ENCODE measurements at places on chromosomes 7 and 10.

- DNase-seq: no peak
Measured at GRCh38 chr10:132665946-132666704, 119.8 kb downstream of the NKX6-2 start.

- no peak for DNase-seq
Measured at GRCh38 chr7:88933285-88933684, 137.7 kb upstream of the TEX47 start.

DNA sequence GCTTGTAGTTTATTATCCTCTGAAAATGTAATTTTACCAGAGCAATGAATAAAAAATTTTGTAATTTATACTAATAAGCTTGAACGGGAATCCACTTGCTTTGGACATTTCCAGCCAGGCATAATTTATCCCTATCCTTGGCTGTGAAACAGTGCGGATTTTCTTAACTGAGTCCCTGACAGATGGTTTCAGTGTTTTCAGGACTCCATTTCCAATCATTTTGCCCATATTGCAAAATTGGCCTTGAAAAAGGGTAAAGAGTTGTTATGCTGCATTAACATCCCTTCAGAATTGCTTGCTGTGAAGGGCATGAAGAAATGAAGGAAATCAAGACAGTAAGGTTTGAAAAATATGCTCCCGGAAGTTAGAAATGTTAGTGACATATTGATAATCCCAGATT, 57.7 kb downstream of the NXPH1 start:
- peak; percentile 59 for DNase-seq

- no peak for DNase-seq
Measured at GRCh38 chr10:42630537-42631134, 7.7 kb downstream of the ZNF33B start.

DNA sequence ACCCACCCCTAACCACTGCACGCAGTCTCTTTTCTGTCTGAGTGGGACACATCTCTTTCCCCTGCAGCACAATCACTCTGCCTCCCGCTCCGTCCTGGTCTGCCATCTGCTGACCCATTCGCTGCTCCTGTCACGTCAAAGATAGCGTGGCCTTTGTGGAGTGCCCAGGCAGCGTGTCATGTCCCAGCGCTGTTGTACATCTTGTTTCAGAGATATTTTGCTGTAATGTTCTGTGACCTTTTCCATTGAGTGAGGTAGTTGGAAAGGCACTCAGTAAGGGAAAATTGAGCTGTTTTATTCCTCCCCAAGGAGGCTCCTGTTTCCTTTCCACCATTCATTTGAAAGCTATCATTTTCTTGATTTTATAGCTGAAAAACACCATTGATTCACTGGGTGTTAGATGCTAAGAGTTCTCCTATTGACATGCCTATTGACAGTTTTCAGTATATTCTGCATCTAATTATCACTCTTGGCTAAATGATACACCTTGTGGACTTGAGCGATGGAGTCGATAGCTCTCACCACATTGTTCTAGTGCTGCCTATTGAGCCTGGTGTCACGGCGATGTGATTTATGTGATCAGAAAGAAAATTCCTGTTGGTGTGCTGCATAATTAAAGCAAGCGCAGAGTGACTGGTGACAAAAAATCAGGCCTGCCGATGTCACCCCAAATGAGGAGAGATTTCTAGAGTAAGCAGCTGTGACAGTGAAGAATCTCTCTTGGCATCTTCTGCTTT, 372.6 kb downstream of the LRMDA start:
- peak; percentile 57 for DNase-seq

DNA sequence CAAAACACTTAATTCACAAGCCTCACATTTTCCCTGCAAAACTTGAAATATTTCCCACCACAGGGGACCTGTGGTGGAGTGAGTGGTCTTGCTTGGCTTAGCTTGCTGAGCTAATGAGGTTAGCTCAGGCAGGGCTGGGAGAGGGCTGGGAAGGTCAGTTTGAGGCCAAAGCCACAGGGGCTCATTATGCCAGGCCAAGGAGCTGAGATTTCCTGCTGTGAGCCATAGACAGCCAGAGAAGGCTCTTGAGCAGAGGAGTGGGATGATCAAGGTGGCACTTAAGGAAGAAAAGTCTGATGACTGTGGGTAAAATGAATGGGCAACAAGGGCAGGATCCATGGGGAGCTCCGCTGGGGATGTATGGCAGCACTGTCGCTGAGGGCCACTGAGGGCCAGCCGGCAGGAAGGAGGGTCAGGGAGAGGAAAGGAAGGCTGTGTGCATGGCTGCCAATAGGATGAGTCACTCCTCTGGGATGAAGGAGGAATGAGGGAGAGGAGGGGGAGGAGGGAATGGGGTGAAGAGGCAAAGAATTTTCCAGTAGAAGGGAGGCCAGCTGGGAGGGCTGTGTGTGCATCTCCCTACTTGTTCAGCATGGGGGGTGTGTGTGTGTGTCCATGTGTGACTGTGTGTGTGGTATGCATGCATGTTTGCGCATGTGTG, 18.7 kb upstream of the ZNF488 start:
- DNase-seq: no peak

Data from NCI-H2171 treated with DMSO at 0.1 percent for 48 hours (cell line).